ENCODE measurements at places on chromosomes 16 and 17.

DNA sequence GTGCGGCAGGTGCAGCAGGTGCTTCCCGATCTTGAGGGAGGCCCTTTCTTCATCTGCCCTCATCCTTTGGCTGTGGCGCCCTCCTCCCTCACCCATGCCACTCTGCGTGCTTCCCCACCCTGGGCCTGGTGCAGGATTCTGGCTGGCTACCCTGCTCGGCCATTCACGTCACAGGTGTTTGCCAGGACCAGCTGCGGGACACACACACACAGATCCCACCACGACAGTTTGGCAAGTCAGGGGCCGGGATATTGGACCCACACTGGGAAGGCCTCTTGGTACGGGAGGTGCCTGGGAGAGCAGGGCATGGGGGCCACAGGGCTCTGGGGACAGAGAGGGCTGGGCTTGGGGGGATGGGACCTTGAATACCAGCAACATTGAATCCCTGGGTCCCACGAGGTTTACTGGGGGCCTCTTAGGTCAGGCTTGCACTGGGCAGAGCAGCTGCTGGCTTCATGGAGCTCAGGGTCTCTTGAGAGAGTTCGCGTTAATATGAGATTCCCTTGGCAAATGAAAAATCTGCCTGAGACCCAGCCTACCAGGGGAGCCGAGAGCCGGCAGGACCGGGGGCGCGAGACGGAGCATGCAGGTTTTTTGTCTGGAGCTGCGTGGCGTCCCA is 15.1 kb downstream of the ADCY7 start:
- peaks cover 65% of the 10 kb centered on the region for H3K36me3 ChIP-seq
- H3K4me3 ChIP-seq, result peak overlapping the region; percentile 24
- DNase-seq, result no peak
- H3K4me1 ChIP-seq, result peaks cover 63% of the 10 kb centered on the region
- no peak overlapping the region for H3K27ac ChIP-seq
- no peaks in the 10 kb centered on the region for H3K27me3 ChIP-seq

DNA sequence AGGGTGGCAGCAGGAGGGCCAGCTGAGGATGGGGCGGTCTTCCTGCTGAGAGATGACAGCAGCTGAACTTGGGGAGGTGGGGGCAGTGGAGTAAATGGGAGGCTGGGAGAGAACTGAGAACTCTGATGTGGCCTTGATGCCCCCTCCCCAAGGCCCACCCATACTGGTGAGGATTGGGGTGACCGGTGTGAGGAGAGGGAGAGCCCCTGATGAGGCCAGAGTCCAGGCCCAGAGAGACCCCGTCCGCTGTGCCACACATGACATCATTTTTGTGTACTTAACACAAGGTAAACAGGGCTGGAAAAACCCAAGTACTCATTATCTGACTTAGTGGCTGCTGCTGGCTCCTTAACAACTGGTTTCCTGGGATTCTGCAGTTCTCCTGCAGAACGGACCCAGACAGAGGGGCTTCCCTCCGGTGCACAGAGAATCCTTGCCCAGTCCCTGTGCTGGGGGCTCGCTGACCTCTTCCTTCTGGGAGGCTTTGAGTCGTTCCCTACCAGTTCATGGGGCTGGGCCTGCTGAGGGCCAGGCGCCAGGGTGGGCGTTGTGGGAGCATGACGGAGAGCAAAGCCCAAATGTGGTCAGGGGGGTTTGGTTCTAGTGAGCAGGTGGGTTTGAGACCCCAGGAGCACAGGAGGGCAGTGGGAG is 207.6 kb downstream of the RAB11FIP4 start:
- H3K36me3 ChIP-seq, result no peaks in the 10 kb centered on the region
- no peak overlapping the region for H3K4me3 ChIP-seq
- H3K27ac ChIP-seq, result no peak overlapping the region
- no peak for DNase-seq

GRCh38 chr17:49518346-49519078 is 23.4 kb downstream of the NGFR start:
- H3K4me1 ChIP-seq, result no peaks in the 10 kb centered on the region
- DNase-seq, result no peak
- no peak overlapping the region for H3K4me3 ChIP-seq
- no peak overlapping the region for H3K27ac ChIP-seq

DNA sequence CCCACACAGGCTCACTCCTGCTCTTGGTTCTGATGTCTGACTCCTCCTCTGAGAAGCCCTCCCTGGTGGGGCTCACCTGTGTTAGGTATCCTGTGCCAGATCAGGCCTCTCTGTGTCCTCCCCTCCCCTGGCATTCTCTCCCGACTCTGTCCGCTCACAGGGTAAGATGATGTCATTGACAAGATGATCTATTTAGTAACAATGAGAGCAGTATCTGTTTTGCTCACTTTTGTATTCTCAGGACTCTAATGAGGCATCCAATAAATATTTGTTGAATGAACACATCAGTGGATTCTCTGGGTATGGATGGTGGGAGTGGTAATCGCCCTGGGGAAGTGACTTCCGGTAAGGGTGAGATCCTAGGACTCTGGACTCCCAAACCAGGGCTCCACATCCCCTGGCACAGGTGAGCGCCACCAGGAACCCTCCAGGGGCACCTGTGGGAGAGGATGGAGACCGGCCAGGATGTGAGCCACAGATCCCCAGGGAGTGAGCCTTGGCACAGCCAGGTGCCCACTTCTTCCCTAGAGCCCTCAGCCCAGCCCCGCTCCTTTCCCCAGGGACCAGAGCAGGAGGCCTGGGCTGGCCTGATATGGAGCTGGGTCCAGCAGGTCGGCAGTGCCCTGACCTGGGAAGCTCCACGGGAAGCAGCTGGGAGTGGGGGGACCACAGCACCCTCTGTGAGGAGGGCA is 5.4 kb upstream of the HAP1 start:
- peak overlapping the region; percentile 3 for H3K27ac ChIP-seq
- H3K36me3 ChIP-seq, result no peaks in the 10 kb centered on the region
- H3K27me3 ChIP-seq, result peaks cover 21% of the 10 kb centered on the region
- H3K4me1 ChIP-seq, result peaks cover 3% of the 10 kb centered on the region
- no peak for DNase-seq

GRCh38 chr17:42554250-42555121 is 1.8 kb downstream of the HSD17B1 start:
- H3K27ac ChIP-seq, result peak overlapping the region; percentile 91
- H3K4me3 ChIP-seq, result peak overlapping the region; percentile 93
- DNase-seq, result peak; percentile 77
- H3K36me3 ChIP-seq, result peaks cover 7% of the 10 kb centered on the region
- H3K4me1 ChIP-seq, result peaks cover 13% of the 10 kb centered on the region
- no peaks in the 10 kb centered on the region for H3K27me3 ChIP-seq

- H3K36me3 ChIP-seq, result peaks cover 53% of the 10 kb centered on the region
- no peak overlapping the region for H3K27ac ChIP-seq
- no peaks in the 10 kb centered on the region for H3K27me3 ChIP-seq
Observed at GRCh38 chr16:25260416-25260815, 2.8 kb upstream of the ZKSCAN2 start.

DNA sequence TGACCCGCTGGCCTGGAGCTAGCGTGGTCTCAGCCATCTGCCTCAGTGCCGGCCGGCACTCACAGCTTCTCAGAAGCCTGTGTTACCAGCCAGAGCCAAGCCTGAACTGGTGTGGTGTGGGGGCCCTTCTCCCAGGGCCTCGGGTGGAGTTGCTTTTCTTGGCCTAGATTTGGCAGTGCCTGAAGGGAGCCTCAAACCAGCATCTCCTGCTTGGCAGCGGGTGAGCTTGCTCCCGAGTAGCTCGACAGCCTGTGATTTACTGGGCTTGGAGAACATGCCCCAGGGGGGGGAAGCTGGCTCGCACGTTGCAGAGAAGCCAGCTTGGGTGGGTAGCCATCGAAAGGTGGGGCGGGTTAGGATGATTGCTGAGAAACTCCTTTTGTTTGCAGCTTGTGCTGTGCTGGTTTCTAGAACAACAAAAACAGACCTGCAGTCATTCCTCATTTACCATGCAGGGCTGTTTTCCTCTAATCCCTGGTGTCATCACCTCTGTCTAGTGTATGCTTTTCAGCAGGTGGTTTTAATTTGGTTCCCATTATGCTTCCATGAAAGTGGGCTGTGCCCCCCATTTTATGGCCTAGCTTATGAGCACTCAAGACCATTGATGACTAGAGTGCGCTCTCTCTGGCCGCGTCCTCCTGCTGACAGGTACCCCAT is 42.2 kb downstream of the TBCD start:
- no peak for DNase-seq
- H3K36me3 ChIP-seq, result peaks cover 15% of the 10 kb centered on the region
- no peaks in the 10 kb centered on the region for H3K4me1 ChIP-seq
- H3K27me3 ChIP-seq, result no peaks in the 10 kb centered on the region
- H3K27ac ChIP-seq, result no peak overlapping the region

GRCh38 chr17:65409381-65409780 is 152.1 kb downstream of the AXIN2 start:
- no peaks in the 10 kb centered on the region for H3K36me3 ChIP-seq
- H3K4me3 ChIP-seq, result no peak overlapping the region
- H3K27ac ChIP-seq, result no peak overlapping the region
- peaks cover 4% of the 10 kb centered on the region for H3K27me3 ChIP-seq

- H3K36me3 ChIP-seq, result no peaks in the 10 kb centered on the region
- H3K27ac ChIP-seq, result peak overlapping the region; percentile 80
- H3K4me3 ChIP-seq, result peak overlapping the region; percentile 38
- DNase-seq, result peak; percentile 50
- no peaks in the 10 kb centered on the region for H3K27me3 ChIP-seq
- peaks cover 22% of the 10 kb centered on the region for H3K4me1 ChIP-seq
Observed at GRCh38 chr17:39939588-39940419, 12.3 kb downstream of the LRRC3C start.

GRCh38 chr17:72977771-72978417 is 114.6 kb downstream of the SLC39A11 start:
- H3K4me1 ChIP-seq, result peaks cover 10% of the 10 kb centered on the region
- H3K36me3 ChIP-seq, result no peaks in the 10 kb centered on the region
- no peak overlapping the region for H3K4me3 ChIP-seq
- DNase-seq, result no peak

DNA sequence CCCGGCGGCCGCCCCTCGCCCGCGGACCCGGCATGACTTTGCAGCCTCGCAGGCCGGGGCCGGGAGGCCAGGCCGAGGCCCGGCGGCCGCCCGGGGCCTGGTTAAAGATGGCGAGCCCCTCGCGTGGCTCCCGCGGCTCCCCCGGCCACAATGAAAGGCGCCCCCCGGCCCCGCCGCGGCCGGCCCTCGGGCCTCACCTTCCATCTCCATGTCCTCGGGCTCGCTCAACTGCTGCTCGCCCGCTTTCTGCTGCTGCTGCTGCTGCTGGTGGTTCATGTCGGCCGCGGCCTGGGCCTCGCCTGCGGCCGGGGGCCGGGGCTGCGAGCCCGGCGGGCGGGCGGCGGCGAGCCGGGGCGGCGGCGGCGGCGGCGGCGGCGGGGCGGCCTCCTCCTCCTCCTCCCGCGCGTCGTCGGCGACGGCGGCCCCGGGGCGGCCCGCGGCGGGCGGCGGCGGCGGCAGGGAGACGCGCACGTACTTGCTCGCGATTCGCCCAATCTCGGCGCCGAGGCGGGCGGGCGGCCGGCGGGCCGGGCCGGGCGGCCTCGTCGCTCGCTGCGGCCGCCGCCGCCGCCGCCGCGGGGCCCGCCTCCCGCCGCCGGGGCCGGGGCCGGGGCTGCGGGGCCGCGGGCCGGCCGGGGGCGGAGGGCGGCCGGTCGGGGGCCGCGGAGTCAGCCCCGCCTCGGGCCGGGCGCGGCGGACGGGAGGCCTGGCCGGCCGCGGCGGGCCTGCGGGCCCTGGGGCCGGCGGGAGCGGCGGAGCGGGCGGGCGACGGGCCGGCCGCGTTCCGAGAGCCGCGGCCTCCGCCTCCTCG is 491 bp downstream of the USP7 start:
- H3K4me3 ChIP-seq, result peak overlapping the region; percentile 48
- no peak overlapping the region for H3K27ac ChIP-seq
- DNase-seq, result peak; percentile 12
- peaks cover 13% of the 10 kb centered on the region for H3K36me3 ChIP-seq
- H3K4me1 ChIP-seq, result peaks cover 46% of the 10 kb centered on the region

DNA sequence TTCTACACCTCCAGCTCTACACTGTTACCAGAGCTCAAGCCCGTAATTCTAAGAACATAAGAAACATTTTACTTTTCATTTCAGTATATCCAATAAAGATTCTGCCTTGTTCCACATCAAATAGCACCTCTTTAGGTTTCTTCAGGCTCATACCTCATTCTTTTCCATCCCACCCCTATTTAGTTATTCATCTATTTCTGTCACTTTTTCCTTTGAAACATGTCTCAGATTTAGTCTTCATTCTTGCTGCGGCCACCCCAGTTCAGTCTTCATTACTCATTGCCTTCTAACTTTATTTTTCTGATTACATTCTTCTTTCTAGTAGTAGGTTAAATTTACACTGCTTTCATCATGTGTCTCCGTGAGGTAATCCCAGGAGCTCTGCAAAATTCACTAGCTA is 33.5 kb downstream of the PPM1E start:
- H3K4me1 ChIP-seq, result no peaks in the 10 kb centered on the region
- DNase-seq, result no peak
- H3K27me3 ChIP-seq, result peaks cover 7% of the 10 kb centered on the region
- no peak overlapping the region for H3K27ac ChIP-seq
- no peaks in the 10 kb centered on the region for H3K36me3 ChIP-seq

DNA sequence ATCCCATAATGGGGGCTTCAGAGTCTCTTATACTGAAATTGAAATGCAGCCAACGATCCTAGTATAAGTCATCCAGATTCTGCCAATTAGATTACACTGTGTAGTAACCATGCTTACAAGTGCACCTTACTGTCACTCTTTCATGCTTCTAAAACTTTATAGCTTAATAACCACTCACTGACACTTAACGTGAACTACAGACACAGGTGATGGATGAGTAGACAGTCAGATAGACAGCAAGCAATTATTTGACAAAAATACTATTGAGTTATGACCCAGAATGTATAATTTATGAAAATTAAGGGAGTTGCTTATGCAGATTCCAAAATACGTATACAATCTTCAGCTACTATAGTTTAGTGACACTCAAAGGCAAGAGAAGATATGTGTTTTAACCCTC is 6.3 kb downstream of the CDH8 start:
- H3K27ac ChIP-seq, result no peak overlapping the region
- no peaks in the 10 kb centered on the region for H3K36me3 ChIP-seq
- H3K27me3 ChIP-seq, result peaks cover 3% of the 10 kb centered on the region
- DNase-seq, result no peak
- no peaks in the 10 kb centered on the region for H3K4me1 ChIP-seq

- DNase-seq, result no peak
- H3K27ac ChIP-seq, result no peak overlapping the region
- H3K4me1 ChIP-seq, result peaks cover 9% of the 10 kb centered on the region
- H3K36me3 ChIP-seq, result no peaks in the 10 kb centered on the region
- H3K4me3 ChIP-seq, result no peak overlapping the region
Observed at GRCh38 chr17:13508896-13509295, 92.8 kb downstream of the HS3ST3A1 start.

GRCh38 chr17:19334331-19334730 is 28.2 kb downstream of the B9D1 start:
- H3K4me3 ChIP-seq, result no peak overlapping the region
- H3K36me3 ChIP-seq, result no peaks in the 10 kb centered on the region
- H3K27ac ChIP-seq, result no peak overlapping the region
- H3K4me1 ChIP-seq, result peaks cover 3% of the 10 kb centered on the region
- peaks cover 2% of the 10 kb centered on the region for H3K27me3 ChIP-seq

Data from activated T-helper 2 cell treated with anti-CD3 and anti-CD28 coated beads, Interferon-gamma antibody, Interleukin-2, Interleukin-4, amounts not matched to agents 10 μg/mL and 5 μg/mL and 100 μg/mL, durations not matched to agents 14 hours and 24 hours and 36 hours (primary cell).